Purkinje cell (primary cell): ENCODE measurements at places on chromosomes 5 and 9. TPM values are rescaled to one million over a fixed set of nuclear protein-coding genes. Genes with fewer than 3 reads are reported as not detected.

The SEC61B gene
- 126 and 151 TPM in 2 replicates for polyA plus RNA-seq

The PCDHB9 gene
- 0.21 and 0.81 TPM in 2 replicates for polyA plus RNA-seq

The ECSCR gene
- polyA plus RNA-seq: 2.1 TPM in 1 of 2 replicates, not detected in the other

The TMEM171 gene
- 3.5 TPM in 1 of 2 replicates, not detected in the other for polyA plus RNA-seq

The TMC1 gene
- 0.87 TPM in 1 of 2 replicates, not detected in the other for polyA plus RNA-seq

The ZNF618 gene
- polyA plus RNA-seq: 1.2 TPM in 2 replicates

The ZDHHC11B gene
- polyA plus RNA-seq: 5.4 and 6.0 TPM in 2 replicates

The TRAF1 gene
- polyA plus RNA-seq: not detected in 2 replicates

The TMEM215 gene
- 0.69 TPM in 1 of 2 replicates, not detected in the other for polyA plus RNA-seq

The GNA14 gene
- 5.8 and 7.1 TPM in 2 replicates for polyA plus RNA-seq

The DMRT3 gene
- not detected in 2 replicates for polyA plus RNA-seq

The SLC27A6 gene
- polyA plus RNA-seq: 5.2 and 7.9 TPM in 2 replicates

The SPINK13 gene
- polyA plus RNA-seq: 1.2 TPM in 1 of 2 replicates, not detected in the other

The CARTPT gene
- polyA plus RNA-seq: 5.1 TPM in 1 of 2 replicates, not detected in the other

The GABBR2 gene
- 204 and 253 TPM in 2 replicates for polyA plus RNA-seq

The NPR3 gene
- not detected in 2 replicates for polyA plus RNA-seq

The FGF1 gene
- 4.4 and 14.2 TPM in 2 replicates for polyA plus RNA-seq

The SPATA31E1 gene
- polyA plus RNA-seq: not detected in 2 replicates

The RNF208 gene
- 2.6 and 5.0 TPM in 2 replicates for polyA plus RNA-seq

The FYB1 gene
- polyA plus RNA-seq: 0.87 TPM in 1 of 2 replicates, not detected in the other

The PCDHB1 gene
- polyA plus RNA-seq: not detected in 2 replicates

The ANKRD34B gene
- not detected in 2 replicates for polyA plus RNA-seq

The CCL27 gene
- 0.66 TPM in 1 of 2 replicates, not detected in the other for polyA plus RNA-seq

The RLN1 gene
- not detected in 2 replicates for polyA plus RNA-seq

The PCA3 gene
- polyA plus RNA-seq: 0.66 and 3.6 TPM in 2 replicates

The RAD17 gene
- 17.5 and 23.2 TPM in 2 replicates for polyA plus RNA-seq

The ZNF608 gene
- polyA plus RNA-seq: 15.7 and 21.2 TPM in 2 replicates

The EFNA5 gene
- polyA plus RNA-seq: 28.3 and 33.8 TPM in 2 replicates

The GPR21 gene
- 2.5 TPM in 1 of 2 replicates, not detected in the other for polyA plus RNA-seq

The BTNL8 gene
- not detected in 2 replicates for polyA plus RNA-seq

The KCNV2 gene
- polyA plus RNA-seq: not detected in 2 replicates

The PCDHA4 gene
- 0.62 and 10.7 TPM in 2 replicates for polyA plus RNA-seq

The ACER2 gene
- not detected in 2 replicates for polyA plus RNA-seq

The SLC6A7 gene
- 0.65 TPM in 1 of 2 replicates, not detected in the other for polyA plus RNA-seq

The IFNA13 gene
- not detected in 2 replicates for polyA plus RNA-seq

The PCDHA1 gene
- polyA plus RNA-seq: 5.3 and 10.1 TPM in 2 replicates

The ZNF462 gene
- polyA plus RNA-seq: 17.6 and 32.7 TPM in 2 replicates

The CFAP90 gene
- polyA plus RNA-seq: 4.6 and 6.3 TPM in 2 replicates

The CTXN3 gene
- polyA plus RNA-seq: not detected in 2 replicates

The MEIKIN gene
- polyA plus RNA-seq: 0.85 and 1.3 TPM in 2 replicates

The RAI14 gene
- polyA plus RNA-seq: 2.4 and 6.8 TPM in 2 replicates

The CCDC152 gene
- polyA plus RNA-seq: 60.9 and 83.2 TPM in 2 replicates

The ENTPD2 gene
- polyA plus RNA-seq: not detected in 2 replicates

The ISL1 gene
- 0.10 TPM in 1 of 2 replicates, not detected in the other for polyA plus RNA-seq

The SOX30 gene
- 0.95 TPM in 1 of 2 replicates, not detected in the other for polyA plus RNA-seq

The LHX3 gene
- not detected in 2 replicates for polyA plus RNA-seq

The DOCK2 gene
- polyA plus RNA-seq: 0.62 TPM in 1 of 2 replicates, not detected in the other

The TDRD7 gene
- 4.8 and 6.5 TPM in 2 replicates for polyA plus RNA-seq

The ACOT12 gene
- polyA plus RNA-seq: not detected in 2 replicates

The WWC1 gene
- 15.0 and 21.7 TPM in 2 replicates for polyA plus RNA-seq

The POU5F2 gene
- 0.14 and 0.31 TPM in 2 replicates for polyA plus RNA-seq

The PRLR gene
- not detected in 2 replicates for polyA plus RNA-seq

The ABCA2 gene
- polyA plus RNA-seq: 0.60 and 0.74 TPM in 2 replicates

The YIPF5 gene
- 52.1 and 66.5 TPM in 2 replicates for polyA plus RNA-seq

The SPINK4 gene
- polyA plus RNA-seq: not detected in 2 replicates

The SPACA9 gene
- polyA plus RNA-seq: 24.8 and 38.6 TPM in 2 replicates

The PPIC gene
- 17.1 and 19.9 TPM in 2 replicates for polyA plus RNA-seq

The SNCB gene
- 6.9 and 17.0 TPM in 2 replicates for polyA plus RNA-seq
